ENCODE measurements at places on chromosomes 13 and 19.

GRCh38 chr13:77696006-77696878 is 1.2 kb upstream of the SLAIN1 start:
- DNase-seq: no peak

- no peak for DNase-seq
Observed at GRCh38 chr13:107941345-107942029, 273.8 kb downstream of the LIG4 start.

DNA sequence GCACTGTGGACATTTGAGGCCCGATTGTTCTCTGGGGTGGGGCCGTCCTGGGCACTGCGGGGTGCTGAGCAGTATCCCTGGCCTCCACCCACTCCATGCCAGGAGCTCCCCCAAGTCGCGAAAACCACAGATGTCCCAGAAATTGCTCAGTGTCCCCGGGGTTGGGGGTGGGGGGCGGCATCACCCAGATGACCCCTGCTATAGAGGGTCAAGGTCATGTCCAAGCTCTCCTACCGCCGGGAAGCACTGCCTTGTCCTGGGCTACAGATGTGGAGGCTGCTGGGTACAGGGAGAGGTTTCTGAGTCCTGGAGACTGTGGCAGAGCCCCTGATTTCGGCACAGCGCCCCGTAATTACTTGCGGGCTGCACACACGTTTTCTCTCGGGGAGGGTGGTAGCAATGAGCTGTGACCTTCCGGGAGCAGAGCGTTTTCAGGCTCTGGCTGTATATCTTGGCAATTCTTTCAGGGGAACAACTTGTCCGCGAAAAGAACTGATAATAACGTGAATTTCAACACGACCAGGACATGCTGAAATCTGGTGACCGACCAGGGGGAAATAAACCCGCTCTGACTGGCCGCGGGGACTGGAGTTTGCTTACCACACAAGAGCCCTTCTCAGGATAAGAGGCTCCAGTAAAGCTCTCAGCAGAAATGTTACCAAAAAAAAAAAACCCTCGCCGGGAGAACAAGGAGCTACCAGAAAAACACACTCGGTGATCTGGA is 68.1 kb downstream of the GNG7 start:
- DNase-seq: no peak

- DNase-seq: no peak
Observed at GRCh38 chr13:32720026-32720425, 133.8 kb downstream of the PDS5B start.

GRCh38 chr13:50322006-50322405 is 306.8 kb downstream of the KCNRG start:
- no peak for DNase-seq

- DNase-seq: no peak
Observed at GRCh38 chr13:73467125-73467524, 408.3 kb downstream of the KLF5 start.

- no peak for DNase-seq
Observed at GRCh38 chr13:80363890-80364503, 23.1 kb upstream of the SPRY2 start.

GRCh38 chr13:90293793-90294361 is 1053.6 kb upstream of the MIR17HG start:
- DNase-seq: no peak

- DNase-seq: no peak
Observed at GRCh38 chr19:12872255-12872654, 9.0 kb downstream of the DNASE2 start.

DNA sequence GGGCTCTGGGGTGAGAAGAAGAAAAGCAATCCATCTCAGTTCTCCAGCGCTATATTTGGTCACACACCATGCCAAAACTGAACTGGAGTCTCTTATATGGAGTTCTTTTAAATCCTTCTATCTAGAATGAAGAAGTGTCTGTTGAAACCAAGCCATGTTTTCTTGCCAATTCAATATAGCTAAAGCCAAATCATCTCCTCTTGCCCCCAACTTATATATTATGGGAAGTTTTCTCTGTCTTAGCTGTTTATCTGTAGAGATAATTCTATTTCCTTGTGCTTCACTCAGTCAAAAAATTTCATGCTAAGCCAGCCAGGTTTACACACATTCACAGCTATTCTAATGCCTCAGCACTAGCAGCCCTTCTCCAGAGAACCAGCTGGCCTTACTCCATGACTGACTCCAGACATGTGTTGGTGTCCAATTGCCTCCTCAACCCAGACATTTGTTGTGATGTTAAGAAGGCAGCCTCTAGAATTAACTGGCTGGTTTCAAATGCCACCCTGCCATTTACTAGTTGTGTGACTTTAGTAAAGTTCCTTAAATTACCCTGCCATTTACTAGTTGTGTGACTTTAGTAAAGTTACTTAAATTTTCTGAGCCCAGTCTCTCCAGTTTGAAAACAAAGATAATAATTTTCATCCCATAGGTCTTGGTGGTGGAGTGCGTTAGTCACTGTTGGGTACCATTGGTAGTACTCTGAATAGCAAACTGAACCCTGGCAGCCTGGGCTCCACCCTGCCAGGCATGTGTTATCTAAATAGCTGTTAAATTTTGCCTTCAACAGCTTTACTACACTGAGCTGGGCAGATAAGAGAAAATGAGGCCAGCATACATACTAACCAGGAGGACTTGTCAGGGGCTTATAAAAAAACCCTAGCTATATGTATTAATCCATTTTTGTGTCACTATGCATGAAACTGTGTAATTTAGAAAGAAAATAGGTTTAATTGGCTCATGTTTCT is 525.1 kb downstream of the LMO7 start:
- DNase-seq: no peak

- no peak for DNase-seq
Observed at GRCh38 chr13:39422845-39423565, 180.0 kb downstream of the LHFPL6 start.

GRCh38 chr13:20150561-20150960 is 10.3 kb downstream of the GJA3 start:
- no peak for DNase-seq

DNA sequence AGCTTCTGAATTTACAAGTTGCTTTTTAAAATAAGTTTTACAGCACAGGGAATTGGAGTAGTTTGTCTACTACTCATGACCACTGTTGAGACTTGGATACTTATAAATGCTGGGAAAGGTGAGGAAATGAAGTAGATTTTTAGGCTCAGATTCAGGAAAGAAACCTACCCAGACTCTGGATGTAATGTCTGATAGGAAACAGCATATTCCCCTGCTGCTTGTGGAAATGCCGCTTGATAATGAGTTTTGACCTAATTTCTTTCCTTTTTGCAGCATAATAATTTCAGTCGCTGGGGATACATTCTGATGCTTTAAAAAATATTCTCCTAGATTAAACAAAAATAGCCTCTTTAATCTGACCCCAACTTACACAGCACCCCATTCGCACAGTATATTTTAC is 53.6 kb downstream of the SLC10A2 start:
- no peak for DNase-seq

- no peak for DNase-seq
Observed at GRCh38 chr13:106858903-106859532, 291.1 kb upstream of the ARGLU1 start.

GRCh38 chr19:35936738-35937268 is 629 bp downstream of the LRFN3 start:
- DNase-seq: no peak

DNA sequence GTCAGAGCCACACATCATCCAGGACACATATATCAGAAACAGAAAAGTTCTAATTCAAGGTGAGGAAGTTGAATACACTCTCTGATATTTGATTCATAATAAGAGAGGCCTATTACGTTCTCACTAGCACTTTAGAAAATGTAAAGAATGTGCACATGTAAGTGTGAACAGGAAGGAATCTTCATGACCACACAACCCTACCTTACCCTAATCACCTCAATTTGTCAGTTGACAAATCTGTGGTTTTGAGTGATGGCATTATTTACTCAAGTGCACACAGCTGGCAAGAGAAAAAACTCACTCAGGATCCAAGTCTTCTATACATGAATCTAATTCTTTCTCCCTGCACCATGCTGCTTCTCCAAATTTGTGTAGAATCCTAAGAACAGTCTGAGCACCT is 445.8 kb downstream of the SUCLA2 start:
- DNase-seq: no peak

- peak; percentile 84 for DNase-seq
Observed at GRCh38 chr19:344625-345319, at the start of gene MIER2. Gene MIER2 (minus strand): TSS chr19:344796. CDS start chr19:344782, 14 bp downstream.

DNA sequence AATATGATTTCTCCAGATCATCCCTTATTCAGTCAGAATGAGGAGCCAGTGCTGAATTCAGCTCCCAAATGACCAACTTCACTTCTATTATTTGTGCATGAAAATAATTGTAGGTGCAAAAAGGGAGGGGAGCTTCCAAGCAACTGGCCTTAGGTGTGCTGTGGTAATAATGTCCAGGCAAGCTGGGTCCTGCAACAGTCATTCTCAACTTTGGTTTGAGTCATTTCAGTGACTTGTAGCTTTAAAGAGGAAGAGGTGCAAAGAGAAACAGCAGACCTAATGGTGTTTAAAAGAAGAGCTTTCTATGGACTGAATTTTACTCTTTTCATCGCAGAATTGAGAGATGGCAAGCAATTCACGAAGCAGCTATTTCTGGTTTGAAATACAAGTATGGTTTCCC is 29.2 kb upstream of the FGF9 start:
- no peak for DNase-seq

DNA sequence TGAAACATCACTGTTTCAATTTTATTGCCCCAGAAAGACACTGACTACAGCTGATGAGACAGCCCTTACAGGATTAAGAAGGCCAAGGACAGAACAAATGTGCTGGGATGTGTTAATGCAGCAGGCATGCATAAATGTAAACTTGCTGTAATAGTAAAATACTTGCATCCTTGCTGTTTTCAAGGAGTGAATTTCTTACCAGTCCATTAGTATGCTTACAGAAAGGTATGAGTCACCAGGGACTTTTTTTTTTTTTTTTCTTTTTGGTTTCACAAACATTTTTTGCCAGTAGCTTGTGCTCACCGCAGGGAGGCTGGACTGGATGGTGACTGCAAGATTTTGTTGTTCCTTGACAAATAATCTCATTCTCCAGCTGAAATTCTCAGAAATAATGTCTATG is 55.1 kb downstream of the GPR180 start:
- DNase-seq: no peak

DNA sequence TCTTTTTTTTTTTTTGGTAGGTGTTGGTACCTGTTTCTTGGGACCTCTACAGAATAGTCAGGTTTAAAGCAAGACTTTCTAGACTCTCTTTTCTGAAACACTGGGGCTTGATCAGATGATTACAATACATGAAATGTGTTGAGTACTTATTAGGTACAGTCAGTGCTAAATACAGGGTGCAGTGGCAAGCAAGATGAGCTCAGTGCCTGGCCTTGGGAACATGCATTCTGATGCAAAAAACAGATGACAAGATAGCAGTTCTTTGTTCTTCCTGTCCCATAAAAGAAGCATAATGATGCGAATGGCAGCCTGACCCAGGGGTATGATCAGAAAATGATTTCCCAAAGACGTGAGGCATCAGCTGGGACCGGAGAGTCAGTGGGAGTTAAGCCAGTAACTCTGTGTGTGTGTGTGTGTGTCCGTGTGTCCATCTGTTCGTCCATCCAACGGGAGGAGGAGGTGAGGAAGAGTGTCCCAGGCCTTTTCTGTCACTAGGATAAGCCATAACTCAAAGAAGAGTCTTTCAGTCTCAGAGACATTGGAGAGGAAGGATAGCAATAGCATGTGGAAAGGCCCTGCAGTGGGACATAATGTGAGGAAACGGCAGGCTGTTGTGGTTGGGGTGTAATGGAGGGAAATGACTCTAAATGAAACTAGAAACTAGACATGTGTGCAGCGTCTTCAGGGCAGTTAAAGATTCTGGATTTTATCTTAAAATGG is 32.2 kb downstream of the SLAIN1 start:
- no peak for DNase-seq

- peak; percentile 37 for DNase-seq
Observed at GRCh38 chr19:17235300-17235970, 9.4 kb downstream of the OCEL1 start.

GRCh38 chr13:51689663-51689996 is 105.4 kb downstream of the WDFY2 start:
- no peak for DNase-seq

DNA sequence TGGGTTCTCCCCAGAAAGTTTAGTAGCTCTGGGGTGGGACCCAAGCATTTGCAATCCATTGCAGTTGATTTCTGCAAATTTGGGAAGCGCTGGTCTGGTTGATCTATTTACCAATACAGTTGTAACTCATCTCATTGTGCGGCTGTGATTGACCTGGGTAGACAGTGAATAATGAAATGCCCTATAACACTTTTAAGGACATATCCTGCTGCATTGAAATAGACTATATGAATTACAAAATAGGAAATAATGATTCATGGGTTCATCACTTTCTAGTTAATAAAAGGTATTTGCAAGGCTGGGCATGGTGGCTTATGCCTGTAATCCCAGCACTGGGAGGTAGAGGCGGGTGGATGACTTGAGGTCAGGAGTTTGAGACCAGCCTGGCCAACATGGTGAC is 59.0 kb upstream of the FARP1 start:
- no peak for DNase-seq

- no peak for DNase-seq
Observed at GRCh38 chr19:12996406-12997094, 1.3 kb downstream of the NFIX start.

DNA sequence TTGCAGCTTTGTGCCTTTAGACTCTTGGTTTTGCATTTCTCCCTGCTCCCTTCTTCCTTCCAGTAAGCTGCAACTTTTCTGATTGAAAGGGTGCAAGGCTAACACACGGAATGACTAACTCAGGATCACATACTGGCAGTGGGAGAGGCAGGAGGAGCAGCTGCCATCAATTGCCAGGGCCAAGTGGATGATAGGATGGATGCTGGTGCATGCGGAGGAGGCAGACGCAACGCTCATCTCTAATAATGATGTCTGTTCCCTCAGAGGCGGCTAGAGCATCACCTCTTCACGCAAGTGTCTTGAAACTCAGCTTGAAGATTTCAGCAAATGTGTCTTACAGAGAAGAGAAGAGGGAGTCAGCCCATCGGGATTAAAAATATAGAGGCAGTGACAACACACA is 49.5 kb upstream of the TPM4 start:
- DNase-seq: no peak

DNA sequence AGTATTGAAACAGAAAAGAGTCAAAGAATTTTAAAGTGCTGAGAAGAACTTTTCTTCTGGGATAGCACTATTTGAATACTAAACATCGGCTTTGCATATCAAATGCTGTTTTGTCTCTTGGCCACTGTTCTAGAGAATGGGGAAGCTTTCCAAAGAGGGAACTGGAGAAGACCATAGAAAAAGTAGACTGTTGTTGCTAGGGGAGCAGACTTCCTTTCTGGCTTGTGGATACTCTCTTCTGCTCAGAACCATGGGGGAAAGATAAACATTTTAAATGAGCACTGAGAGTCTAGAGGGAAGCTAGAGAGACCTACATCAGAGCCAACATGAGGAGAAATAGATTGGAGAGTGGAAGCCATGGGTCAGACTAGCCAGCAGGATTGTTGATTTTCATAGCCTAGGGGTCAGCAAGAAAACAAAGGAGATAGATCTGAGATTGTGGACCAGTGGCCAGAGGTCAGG is 315.7 kb downstream of the KCTD12 start:
- DNase-seq: no peak

DNA sequence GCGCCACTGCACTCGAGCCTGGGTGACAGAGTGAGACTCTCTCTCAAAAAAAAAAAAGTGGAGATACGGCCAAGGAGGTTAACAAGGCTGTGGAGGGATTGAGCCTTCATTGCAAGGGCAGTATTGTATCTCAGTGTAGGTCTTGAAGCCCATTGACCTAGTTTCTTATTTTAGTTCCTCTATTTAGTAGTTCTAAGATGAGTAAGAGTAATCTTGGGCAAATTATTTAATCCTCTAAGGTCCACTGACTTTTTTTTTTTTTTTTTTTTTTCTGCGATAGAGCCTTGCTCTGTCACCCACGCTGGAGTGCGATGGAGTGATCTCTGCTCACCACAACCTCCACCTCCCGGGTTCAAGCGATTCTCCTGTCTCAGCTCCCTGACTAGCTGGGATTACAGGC is 14.3 kb upstream of the ILF3 start:
- DNase-seq: no peak
